ENCODE measurements at places on chromosomes 7 and 10. TPM values are rescaled to one million over a fixed set of nuclear protein-coding genes. Genes with fewer than 3 reads are reported as not detected.

- no peak for DNase-seq
These were observed 48.9 kb upstream of the GJD4 start for GRCh38 chr10:35555962-35556930.

DNA sequence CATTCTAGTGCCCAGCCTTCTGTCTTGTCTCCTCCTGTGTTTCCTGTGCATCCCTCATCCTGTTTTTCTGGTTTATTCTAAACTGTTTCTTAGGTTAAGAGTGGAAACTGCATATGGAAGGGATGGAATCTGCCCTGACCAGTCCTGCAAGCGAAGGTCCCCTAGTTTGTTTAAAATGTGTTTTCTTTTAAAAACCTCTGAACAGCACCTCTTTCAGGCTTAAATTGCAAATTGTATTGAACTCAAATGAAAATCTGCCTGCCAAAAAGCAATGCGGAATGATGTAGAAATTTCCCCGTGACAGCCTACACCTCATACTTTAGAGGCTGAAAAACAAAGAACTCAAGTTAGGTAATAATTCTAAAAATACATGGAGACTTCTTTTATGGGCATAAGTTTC lies 222.8 kb upstream of the IMMP2L start:
- DNase-seq = no peak

DNA sequence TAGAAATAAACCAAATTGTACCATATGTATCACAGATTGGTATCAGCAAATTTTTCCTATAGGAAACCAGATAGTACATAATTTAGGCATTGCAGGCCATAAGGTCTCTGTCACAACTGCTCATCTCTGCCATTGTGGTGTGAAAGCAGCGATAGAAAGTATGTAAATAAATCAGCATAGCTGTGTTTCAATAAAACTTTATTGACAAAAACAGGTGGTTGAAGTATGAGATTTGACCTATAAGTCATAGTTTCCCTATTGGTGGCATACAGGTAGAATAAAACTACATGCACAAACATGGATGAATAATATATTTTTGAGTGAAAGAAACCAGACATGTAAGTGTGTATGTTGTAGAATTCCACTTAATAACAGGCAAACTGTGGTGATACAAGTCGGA lies 1454.9 kb downstream of the REEP3 start:
- DNase-seq = no peak

DNA sequence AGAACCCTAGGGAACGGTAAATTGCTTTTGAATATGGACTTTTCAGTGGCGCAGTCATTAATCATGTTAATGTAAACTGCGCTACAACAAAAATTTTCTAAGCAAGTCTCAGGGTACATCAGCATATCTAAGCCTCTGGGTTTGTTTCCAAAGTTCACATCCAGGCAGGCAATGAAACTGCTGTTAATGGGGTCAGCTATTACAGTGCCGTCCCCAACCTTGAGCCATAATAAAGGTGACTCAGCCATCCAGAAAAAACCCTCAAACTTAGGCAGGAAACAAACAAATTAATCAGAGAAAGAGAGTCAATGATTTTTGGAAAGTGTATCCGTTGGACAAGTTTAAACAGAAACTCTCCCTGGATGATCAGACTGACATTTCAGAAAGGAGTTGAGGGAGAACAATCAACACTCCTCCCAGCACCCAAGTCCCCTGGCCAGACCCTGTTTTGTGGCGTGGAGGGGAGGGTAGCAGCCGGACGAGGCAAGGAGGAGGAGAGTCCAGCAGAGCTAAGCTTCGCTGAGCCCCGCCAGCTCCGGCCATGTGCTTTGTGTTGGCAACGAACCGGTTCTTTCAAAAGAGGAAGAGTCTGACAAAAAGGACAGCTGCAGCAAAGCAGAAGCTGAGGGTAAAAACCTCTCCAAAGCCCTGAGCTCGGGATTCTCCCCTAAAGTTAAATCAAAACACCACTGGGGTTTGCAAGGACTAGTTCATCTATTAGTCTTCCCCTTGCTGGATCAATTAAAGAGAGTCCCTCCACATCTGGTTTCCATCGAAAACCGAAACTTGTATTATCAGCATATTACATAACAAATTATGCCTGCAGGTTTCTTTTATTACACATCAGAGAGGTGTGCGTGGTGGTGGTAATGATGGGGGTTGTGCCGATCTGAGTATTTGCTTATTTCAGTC lies 3.6 kb downstream of the FAM53B start:
- peak; percentile 90 for DNase-seq

GRCh38 chr10:36677431-36677768 lies 448.0 kb upstream of the ANKRD30A start:
- DNase-seq = no peak

GRCh38 chr7:101924171-101924570 lies 106.7 kb downstream of the CUX1 start:
- no peak for DNase-seq

TEX47 gene
- total RNA-seq = not detected

ZRANB1 gene
- 27.7 TPM for total RNA-seq

PGAM2 gene
- 1,159 TPM for total RNA-seq

SPAG6 gene
- total RNA-seq = not detected

TDRD1 gene
- total RNA-seq = 0.85 TPM

SEMA4G gene
- total RNA-seq = 3.2 TPM

CCDC136 gene
- total RNA-seq = 6.5 TPM

C10orf105 gene
- total RNA-seq = 0.36 TPM

MMP21 gene
- total RNA-seq = 1.4 TPM

Measured in right cardiac atrium (tissue), 5 donors.